NAMALWA (cell line): ENCODE measurements at places on chromosomes 5 and 9.

DNA sequence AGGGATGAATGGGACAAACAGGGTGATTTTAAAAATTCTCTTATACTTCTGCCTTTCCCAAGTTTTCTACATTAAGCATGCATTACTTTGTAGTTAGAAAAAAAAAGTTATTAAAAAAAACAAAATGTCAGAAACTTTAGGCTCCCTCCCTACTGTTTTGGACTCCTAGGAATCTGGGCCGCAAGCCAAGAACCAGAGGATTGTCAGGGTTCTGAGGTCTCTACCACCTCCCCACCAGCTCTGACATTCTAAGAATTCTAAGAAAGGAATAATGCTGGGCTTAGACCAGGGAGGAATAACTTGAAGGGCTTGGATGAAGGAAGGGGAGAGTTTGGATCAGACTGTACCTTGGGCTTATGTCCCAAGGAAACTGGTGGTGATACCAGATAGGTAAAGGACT is 1.1 kb upstream of the ARHGEF39 start:
- no peak for DNase-seq

- no peak for DNase-seq
Measured at GRCh38 chr5:105982526-105982925, 1688.2 kb downstream of the EFNA5 start.

DNA sequence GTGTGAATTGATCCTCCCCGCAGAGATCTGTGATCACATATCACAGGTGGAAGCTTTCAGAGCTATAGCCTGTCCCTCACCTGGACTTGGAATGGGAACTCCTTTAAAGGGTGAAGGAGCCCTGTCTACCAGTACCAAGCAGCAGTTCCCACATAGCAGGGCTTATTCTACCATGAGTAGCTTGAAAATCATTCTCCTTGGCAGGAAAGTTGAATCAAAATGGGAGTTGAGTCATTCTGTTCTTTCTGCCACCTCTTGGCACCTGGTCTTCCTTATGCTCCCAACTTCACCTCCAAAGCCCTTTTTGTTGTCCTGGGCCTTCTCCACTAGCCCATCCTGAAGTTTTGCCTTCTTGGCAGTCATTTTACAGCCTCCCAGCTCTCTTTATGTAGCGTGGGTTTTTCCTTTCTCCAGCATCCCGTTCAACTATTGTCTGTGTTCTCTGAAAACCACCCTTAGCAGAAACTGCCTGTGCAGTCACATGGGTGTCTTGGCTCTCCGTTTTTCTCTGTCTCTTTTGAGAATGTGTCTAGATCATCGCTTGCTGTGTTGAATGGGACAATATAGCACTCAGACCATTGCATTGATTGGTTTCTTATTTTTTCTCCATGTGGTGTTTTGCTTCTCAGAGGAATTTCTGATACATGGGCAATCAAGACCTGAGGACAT is 222.2 kb downstream of the AOPEP start:
- no peak for DNase-seq

- no peak for DNase-seq
Measured at GRCh38 chr5:93277051-93277450, 304.0 kb downstream of the NR2F1-AS1 start.

GRCh38 chr5:92508271-92508670 is 1072.7 kb downstream of the NR2F1-AS1 start:
- no peak for DNase-seq

DNA sequence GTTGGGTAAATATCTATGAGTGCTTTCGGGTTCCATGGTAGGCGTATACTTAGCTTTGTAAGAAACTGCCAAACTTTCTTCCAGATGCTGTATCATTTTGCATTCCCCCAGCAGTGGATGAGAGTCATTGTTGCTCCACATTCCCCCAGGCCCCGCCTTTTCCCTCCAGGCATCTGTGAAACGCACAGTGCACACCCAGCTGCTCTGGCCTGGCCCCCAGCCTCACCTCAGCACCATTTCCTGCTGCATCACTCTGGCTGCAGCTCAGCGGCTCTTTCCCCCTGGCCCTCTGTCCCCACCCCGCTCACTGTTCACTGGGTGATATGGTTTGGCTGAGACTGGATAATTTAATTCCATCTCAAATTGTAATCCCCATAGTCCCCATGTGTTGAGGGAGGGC is 76.6 kb upstream of the SPTLC1 start:
- DNase-seq = no peak

DNA sequence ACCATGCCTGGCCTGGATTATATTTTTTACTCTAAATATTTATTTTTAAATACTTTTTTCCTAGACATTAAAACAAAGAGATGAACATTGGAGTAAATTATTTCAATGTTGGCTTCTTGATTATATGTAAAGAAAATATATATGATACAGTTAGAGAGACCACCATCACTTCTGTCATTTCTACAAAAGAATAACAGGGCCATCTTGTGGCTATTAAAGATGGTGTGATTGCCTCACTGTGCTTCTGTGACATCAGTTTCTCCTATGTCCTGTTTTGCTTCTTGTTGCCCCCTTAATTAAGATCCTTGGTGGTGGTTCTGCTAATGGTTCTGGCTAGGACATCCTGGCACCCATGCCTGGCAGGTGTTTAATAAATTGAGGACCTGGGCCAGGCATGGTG is 32.9 kb downstream of the NDFIP1 start:
- peak; percentile 29 for DNase-seq

DNA sequence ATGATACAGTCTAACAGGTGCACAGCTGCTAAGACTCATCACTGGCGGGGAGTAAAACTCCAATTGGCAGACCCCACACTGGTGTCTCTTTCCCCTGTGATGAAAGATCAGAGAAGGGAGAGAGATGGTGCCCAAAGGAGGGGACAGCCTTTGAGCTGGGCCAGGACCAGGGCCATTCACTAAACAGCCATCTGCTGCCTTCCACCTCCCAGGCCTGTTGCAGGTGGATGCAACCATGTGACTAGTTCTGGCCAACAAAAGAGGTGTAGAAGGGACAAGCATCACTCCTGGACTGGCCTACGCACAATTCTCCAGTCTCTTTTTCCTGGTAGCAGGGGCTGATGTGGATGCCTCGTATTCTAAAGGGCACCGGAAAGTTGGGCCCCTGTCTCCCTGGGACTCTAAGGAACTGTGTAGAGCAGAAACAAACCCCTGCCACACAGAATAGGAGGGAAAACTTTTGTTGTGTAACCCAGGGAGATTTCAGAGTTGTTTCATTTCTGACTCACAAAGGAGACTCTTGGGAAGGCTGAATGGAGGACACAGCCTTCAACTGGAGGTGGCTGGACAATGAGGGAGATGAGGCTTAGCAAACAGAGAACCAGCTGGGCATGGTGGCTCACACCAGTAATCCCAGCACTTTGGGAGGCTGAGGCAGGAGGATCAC is 26.9 kb downstream of the TNIP1 start:
- no peak for DNase-seq

DNA sequence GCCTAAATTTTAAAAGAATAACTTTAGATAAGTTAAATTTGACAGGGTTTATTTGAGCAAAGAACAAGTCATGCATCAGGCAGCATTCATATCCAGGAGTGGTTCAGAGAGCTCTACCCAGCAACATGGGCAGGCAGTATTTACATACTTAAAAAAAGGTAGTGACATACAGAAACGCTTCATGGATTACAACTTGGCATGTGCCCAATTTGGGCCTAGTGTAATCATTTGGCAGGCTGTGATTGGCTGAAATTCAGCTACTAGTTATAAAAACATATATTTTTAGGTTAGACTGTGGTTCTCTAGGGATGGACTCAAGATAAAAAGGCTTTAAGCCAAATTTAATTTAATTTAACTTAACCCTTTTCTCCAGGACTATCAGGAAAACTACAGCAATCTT is 374.0 kb upstream of the ADAMTS16 start:
- DNase-seq = peak; percentile 97

DNA sequence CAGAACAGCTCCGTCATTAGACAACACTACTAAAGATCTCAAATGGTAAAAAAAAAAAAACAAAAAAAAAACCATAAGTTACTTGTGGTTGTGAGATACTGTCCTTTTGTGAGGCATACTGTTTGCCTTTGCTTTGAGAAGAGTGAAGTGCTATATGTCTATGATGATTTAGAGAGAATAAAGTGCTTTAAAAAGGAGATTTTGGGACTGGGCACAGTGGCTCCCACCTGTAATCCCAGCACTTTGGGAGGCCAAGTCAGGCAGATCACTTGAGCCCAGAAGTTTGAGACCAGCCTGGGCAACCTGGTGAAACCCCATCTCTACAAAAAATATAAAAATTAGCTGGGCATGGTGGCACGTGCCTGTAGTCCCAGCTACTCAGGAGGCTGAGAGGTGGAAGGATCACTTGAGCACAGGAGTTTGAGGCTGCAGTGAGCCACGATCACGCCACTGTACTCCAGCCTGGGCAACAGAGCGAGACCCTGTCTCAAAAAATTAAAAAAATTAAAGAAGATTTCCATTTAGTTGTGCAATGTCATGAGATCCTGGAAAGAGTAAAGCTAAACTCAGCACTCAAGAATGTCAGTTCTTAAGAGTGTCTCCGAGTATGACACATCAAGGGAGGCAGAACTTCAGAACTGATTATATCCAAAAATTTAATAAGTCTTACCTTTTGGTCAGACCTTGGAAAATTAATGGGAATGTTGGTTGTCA is 87.3 kb downstream of the PRDM6 start:
- DNase-seq = no peak

DNA sequence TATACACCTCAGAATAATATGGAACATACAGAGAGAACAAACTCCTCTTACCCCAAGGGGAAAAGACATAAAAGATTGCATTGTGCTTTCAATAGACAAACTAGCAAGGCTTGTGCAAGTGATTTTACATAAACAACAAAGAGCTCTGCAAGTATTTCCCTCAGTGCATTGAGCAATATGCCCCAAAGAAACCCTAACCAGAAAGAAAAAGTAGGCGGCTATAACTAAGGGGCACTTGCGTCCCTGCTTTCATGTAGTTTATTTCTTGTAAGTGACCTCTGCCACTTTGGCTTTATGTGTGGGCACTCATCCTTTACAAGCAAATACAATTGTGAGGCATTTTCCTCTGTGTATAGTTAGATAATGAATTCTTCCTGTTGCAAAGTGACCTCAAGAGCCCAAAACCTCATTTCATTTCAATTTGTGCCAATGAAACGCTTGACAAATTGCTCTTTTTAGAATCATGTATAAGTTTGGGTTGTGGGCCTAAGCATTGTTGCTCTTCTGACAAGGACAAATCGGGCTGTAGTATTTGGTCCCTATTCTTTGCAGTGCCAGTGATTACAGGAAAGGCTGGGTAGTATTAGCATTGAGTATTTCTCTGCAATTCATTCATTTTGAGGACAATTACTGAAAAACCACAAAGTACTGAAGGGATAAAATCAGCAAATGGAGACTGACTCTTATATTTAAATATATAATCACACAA is 282.2 kb downstream of the DTWD2 start:
- no peak for DNase-seq

GRCh38 chr5:89686081-89686765 is 723.3 kb downstream of the CETN3 start:
- no peak for DNase-seq

- DNase-seq = peak; percentile 47
Measured at GRCh38 chr5:177412603-177413233, 3.4 kb upstream of the F12 start.

GRCh38 chr5:135026645-135027265 is 7.3 kb downstream of the PITX1 start:
- DNase-seq = no peak

DNA sequence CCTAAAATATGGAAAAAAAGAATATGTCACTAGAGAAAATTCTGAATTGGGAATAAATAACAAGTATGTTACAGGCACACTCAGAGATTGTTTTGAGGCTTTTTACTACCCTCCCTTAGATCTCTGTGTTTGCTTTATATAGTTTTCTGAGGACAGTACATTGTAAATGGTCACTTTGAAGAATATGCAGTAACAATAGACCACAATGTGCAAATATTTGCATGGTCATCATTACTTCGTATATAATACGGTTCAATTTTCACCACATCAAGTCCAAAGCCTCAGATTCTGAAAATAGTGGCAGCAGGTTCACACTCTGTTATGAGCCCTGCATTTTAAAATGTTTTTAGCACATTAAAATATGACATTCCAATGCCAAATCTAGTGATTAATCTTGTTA is 238.6 kb downstream of the ADAMTS6 start:
- no peak for DNase-seq

GRCh38 chr5:6243706-6244338 is 134.5 kb downstream of the MED10 start:
- DNase-seq = no peak
